Fibroblast of mammary gland (primary cell): ENCODE measurements at places on chromosomes 1 and 21.

- DNase-seq = no peak
Measured at GRCh38 chr1:235971020-235971419, 93.9 kb downstream of the NID1 start.

DNA sequence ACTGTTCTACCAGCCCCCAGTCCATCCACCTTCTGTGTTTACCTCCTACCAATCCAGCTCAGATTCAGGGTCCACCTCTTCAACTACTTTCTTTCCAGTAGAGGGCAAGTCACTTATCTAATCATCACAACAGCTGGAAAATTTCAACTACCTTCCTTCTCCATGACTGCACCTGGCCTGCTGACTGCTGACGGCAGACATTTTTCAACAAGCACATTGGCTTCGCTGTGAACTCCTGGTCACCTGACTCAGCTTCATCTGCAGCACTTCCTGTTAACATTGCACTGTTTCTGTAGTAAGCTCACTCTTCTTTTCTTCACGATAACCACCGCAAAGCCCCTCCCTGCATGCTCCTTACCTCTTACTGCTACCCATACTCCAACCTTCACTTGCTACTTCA, 405.7 kb downstream of the NTNG1 start:
- DNase-seq = no peak

DNA sequence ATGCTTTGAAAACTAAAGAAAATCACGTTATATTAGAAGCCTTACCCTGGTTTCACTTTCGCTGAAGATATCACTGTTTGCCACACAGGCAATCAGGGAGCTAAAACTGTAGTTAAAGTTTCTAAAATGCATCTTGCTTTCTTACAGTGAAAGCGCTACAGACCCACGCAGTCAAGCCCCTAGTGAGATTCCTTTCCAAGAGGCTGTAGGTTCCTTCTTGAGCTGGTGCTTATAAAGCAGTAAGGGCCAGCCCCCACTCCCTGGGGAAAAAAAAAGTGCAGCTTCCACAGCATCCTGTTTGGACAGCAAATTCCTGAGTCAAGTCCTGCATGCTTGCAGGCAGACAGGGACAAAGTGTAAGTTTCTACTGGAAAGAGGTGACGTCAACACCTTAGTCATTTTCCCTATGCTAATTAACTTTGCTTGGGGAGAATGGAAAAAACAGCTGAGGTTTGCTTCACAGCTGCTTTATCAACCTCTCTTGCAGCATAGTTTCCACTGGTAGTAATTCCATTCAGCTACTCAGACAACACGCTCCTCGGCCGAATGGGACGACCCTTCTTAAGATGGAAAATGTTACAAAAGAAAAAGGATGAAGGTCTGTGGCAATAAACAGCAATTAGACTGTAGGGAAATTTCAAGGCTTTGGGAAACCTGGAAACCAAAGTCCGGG, 14.7 kb upstream of the KCNE1 start:
- DNase-seq = peak; percentile 100

DNA sequence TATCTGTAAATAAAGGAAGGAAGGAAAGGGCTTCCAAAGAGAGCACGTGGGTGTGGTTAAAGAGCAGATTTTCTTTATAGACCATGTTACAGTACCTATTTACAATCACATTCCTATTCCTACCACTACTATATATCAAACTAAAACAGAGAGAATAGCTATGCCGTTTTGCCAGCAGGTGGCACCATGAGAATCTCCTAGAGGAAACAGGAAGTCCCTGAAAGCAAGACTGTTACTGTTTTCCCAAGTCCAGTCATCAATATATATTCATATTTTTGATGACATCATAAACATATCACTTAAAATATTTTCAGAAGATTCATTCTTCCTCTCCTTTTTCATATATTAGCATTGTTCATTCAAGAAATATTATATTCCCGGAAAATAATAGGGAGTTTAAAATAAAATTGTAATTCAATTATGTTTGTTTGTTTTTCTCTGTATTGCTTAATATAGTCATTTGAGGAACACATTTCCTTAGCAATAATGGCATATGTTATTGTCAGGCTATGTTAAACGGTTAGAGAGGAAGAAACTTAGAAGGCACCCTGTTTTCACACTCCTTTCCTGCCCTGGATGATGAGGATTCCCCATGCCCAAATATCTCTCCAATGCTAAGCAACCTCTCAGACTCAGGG, 6.6 kb downstream of the CCDC190 start:
- peak; percentile 87 for DNase-seq

- peak; percentile 25 for DNase-seq
Measured at GRCh38 chr21:43306911-43307676, 119.8 kb downstream of the SIK1 start.

GRCh38 chr1:63328781-63329180, 6.4 kb downstream of the FOXD3 start:
- DNase-seq = no peak

- DNase-seq = no peak
Measured at GRCh38 chr1:82848043-82848442, 1047.3 kb downstream of the ADGRL2 start.

DNA sequence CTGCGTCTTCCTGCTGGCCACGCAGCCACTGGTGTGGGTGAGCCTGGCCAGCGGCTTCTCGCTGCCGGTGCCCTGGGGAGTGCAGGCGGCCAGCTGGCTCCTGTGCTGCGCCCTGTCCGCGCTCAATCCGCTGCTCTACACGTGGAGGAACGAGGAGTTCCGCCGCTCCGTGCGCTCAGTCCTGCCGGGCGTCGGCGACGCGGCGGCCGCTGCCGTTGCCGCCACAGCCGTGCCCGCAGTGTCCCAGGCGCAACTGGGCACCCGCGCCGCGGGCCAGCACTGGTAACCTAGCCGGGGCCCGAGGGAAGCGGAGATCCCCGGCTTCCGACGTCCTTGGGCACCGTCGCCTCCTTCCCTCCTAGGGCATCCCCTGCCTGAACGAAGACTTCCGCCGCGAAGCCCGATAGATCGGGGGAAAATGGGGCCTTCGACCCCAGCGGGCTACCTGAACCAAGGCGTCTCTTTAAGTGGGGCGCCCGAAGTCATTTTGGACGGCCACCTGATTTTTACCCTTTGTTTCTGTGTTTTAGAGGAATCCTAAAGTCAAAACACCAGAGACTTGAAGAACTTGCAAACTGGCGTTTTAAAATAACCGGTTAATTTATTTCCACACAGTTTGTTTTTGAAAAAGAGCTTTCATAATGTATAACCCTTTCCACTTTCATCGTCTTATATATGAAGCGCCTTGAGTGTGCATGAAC, 2.0 kb downstream of the GPR88 start:
- peak; percentile 24 for DNase-seq

DNA sequence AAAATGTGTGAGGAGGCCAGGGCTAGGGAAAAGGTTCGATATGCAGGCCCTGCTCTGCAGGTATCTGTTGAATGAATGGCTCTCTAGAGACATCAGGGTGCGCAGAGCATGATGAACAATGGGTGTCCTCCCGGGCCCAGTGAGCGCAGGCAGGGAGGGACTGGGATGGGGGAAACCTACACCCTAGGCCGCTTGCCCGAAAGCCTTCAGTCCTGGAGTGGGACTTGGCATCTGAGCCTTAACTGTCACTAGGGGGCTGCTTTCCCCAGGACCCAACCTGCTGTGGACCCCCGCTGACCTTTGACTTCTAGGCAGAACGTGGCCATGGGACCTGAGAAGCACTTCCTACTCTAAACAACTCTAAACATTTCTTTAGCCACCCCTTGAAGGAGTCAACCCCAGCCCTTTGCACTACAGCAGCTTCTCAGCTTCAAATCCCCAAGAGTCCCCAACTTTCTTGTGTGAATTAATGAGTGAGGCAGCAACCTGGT, 444 bp upstream of the MAP3K6 start:
- no peak for DNase-seq

DNA sequence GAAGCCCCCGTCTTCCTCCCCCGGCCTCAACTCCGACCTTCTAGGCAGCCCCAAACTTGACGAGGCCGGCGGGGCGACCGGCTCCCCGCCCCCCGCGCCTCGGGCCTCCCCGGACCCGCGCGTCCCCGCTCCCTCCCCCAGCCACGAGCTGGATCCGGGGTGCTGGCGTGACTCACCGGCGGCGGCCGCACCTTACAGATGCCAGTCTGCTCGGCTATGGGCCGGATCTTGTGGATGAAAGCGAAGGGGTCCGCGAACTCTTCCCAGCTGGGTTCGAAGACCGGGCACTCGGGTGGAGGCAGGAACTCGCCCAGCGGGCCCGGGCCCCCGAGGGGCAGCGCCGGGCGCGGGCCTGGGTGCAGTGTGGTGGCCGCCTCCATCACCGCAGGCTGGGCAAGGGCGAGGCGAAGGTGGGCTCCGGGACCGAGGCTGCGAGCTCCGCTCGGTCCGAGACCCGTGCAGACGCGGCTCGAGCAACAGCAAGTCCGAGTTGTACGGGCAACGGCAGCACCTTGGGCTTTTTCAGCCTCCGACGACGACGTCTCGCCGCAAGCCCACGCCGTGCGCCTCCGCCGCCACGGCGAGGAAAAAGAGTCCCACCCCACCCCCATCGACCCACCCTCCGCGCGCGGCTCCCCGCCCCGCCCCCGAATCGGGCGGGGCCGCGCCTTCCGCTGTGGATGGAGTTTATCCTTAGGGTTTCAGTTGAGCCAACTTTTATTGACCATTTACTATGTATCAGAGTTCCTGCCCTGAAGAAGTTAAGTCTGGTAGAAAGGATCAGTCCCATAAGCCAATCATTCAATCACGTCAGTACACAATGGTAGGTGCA, at the start of gene KDM5B:
Gene KDM5B (minus strand): TSS at position 496 of the 832 bp plus-strand sequence. CDS start 116 bp downstream, at position 380.
- DNase-seq = peak; percentile 66

DNA sequence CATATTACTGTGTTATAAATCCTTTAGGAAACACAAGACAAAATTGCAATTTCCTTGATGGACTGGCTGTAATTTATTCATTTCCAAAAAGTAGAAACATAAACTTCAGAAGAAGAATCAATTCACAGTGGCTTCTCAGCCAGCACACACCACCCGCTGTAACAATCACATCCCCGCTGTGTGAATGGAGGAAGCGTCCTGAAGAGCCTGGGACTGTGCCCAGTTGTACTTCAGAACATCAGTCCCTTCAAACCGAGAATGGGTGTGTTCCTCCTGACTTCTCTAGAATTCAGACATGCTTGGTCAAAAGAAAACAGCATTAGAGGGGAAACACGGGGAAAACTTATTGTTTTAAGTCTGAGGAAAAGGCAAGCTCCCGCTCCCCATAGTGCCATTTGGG, 28.8 kb upstream of the CD84 start:
- no peak for DNase-seq

DNA sequence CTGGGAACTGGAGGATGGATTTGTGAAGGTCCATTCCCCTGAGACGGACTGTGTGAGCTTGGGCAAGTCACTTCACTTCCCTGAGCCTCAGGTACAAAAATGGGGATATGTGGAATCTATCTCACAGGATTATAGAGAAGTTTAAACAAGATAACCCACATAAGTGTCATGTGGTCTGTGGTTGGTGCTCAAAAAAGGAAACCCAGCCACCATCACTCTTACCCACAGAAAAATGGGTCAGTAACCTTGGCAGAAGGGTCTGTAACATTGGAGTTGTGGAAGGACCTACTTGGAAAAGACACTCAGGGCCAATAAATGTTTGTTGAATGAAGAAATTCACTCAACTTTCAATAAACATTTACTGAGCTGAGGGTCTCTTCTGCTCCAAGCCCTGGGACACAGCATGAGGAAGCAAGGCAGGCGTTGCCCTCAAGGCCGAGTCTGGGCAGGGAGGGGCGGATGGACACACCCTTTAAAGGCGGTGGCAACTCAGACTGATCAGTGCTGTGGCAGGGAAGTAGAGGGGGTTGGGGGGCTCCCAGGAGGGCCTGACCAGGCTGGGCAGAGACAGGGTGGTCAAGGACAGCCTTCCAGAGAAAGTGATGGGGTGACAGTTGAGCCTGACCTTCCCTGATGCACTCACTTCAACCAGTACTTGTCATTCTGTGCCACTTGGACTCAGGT, 66.7 kb upstream of the ACOT11 start:
- no peak for DNase-seq
